Activated CD4-positive, alpha-beta T cell treated with anti-CD3 and anti-CD28 coated beads, Interleukin-2, amount 50 U/mL, for 24 hours (primary cell): ENCODE measurements at places on chromosomes 4 and X.

DNA sequence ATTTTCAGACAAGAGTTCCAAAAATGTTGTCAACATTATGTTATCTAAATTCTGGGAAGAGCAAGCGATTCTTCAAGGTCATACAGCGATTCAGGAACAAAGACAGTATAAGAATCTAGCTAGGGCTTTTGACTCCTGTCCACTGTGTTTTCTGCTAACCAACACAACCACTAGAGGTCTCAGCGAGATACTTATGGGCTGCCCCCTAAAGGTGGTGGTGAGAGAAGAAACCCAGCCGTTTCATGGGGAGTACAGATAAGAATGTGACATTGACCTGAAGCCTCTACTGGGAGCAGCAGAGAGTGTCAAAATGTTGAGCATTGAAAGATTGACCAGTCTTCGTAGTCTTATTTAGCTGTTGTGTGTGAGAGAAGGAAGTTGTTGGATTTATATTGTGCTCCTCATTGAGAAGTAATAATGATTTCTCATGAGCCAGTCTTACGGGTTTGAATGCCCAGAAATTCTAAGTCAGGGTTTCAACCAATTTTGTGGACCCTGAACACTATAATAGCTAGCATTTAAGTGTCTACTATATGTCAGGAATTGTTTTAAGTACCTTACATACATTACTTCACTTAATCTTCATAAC is 168.3 kb downstream of the SPRY1 start:
- no peak for DNase-seq

DNA sequence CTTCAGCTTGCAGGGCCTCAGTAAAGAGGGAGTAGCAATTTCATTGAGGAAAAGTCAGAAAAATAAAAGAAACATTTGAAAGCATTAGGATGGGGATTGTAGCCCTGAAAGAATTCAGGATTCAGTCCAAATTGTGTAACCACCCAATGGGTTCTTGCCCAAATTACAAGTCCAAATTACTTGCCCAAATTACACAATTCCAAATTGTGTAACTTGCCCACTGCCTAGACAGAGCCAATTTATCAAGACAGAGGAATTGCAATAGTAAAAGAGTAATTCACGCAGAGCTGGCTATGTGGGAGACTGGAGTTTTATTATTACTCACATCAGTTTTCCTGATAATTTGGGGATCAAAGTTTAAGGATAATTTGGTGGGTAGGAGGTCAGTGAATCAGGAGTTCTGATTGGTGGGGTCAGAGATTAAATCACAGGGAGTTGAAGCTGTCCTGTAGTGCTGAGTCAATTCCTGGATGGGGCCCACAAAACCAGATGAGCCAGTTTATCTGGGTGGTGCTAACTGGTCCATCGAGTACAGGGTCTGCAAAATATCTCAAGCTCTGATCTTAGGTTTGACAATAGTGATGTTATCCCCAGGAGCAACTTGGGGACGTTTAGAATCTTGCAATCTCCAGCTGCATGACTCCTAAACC is 18.1 kb upstream of the PAGE5 start:
- no peak for DNase-seq

DNA sequence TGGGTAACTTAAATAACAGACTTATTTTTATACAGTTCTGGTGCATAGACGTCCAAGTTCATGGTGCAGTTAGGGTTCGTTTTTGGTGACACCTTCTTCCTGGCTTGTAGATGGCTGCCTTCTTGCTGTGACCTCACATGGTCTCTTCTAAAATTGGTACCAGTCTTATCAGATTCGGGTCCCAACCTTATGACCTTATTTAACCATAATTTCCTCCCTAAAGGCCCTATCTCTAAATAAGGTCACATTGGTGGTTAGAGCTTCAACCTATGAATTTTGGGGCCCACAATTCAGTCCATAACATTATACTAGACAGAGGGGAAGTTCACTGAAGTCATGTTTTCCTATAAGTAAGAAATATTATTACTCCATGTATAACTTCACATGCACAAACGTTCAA is 128.0 kb downstream of the CFAP299 start:
- no peak for DNase-seq

GRCh38 chr4:57789666-57790065 is 679.5 kb upstream of the IGFBP7 start:
- no peak for DNase-seq

DNA sequence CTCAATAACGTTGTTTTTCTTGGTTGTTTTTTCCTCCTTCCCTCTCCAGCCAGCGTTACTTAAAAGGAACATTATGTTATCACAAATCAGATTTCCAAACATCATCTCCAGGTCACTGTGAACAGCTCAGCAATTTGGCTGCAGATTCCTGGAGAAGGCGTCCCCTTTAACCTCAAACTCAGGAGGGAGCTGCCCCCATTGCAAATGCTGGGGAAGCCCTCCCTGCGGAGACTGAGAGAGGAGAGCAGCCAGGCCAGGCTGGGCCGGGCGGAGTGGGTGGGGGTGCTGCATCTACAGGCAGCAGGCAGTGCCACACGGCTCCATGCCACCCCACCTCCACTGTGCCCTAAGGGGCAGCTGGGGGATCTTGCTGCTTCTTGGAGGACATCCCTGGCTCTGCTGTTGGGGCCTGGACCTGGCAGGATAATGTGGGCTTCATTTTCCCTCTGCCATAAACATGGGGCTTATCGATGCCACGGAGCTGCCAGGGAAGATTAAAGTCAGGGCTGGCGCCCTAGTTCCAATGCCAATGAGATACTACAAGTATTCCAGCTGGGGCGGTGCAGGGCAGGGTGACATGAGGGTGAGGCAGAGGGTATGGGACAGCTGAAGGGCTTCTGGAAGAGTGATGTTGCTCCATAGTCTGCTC is 148.8 kb downstream of the PJA1 start:
- no peak for DNase-seq

DNA sequence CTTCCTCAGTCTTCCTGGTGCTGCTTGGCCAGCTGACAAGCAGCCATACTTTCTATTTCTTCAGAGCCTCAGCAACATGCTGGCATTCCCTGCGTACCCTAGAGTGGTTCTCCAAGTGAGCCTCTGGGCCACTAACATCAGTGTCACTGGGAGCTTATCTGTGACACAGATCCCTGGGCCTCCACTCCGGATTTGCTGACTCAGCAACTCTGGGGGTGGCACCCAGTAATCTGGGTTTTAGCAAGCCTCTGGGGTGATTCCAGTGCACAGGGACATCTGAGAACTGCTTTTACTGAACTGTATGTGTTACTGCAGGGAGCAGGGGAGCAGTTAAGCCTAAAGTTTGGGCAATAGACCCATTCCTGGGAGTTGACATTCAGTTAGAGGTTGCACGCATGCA is 28.2 kb upstream of the HMGB3 start:
- no peak for DNase-seq

GRCh38 chr4:41935652-41936021 is 408 bp downstream of the TMEM33 start:
- DNase-seq = no peak

GRCh38 chr4:47566566-47566965 is 81.5 kb downstream of the ATP10D start:
- DNase-seq = no peak

DNA sequence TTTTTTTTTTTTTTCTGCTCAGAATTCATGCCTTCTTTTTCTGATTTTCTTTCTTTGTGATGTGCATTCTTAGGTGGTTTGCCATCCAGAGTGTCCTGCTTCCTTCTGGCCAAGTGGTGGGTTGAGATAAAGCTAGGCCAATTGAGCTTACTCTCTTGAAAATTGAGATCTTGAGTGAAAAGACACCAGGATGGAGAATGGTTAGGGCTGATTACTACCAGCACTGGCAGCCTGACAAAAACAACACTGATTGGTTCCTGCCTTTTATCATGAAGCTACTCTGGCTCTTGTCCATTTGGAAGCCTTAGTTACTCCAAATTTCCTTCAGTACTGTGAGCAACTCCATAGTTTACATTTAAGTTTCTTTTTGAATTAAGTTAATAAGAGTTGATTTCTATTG is 404.0 kb downstream of the PPARGC1A start:
- no peak for DNase-seq

DNA sequence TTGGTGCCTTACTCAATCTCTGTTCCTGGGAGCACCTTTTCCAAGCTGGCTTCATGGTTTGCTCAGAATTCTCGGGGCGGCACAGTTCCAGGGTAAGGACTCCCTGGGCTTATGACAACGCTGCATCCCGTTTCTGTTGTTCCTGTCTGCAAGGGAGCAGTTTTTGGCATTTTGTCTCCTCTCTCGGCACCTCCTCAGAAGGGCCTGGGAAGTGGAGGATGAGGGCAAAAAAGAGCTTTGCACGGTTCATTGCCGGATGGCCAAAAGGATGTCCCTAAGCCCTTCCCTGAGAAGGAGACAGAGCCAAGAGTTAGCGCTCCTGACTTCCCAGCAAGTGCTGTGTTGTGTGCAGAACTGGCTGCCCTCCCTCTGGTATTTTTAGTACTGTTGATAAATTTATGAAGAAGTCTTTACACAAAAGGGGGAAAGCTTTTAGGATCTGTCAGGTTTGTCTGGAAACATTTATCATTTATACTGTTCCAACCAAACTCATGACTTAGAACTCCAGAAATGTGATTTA is 13.4 kb downstream of the SRD5A3 start:
- DNase-seq = no peak

GRCh38 chr4:40040908-40041307 is 15.7 kb upstream of the N4BP2 start:
- no peak for DNase-seq

DNA sequence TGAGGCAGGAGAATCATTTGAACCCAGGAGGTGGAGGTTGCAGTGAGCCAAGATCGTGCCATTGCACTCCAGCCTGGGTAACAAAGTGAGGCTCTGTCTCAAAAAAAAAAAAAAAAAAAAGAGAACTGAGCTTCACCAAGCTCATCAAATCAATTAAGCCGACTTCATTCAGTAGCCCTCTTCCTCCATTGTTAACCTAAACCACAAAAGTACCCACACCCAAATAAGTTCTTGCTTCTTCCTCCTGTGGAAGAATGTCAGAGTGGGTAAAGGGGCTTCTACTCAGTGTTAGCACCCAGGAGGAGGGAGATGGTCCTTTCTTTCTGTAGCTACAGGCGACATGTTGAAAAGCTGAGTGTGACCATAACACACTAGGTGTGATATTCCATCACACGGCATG is 58.6 kb upstream of the CHRNA9 start:
- no peak for DNase-seq

- DNase-seq = no peak
Observed at GRCh38 chr4:179352221-179352620, 1910.0 kb upstream of the AGA start.

DNA sequence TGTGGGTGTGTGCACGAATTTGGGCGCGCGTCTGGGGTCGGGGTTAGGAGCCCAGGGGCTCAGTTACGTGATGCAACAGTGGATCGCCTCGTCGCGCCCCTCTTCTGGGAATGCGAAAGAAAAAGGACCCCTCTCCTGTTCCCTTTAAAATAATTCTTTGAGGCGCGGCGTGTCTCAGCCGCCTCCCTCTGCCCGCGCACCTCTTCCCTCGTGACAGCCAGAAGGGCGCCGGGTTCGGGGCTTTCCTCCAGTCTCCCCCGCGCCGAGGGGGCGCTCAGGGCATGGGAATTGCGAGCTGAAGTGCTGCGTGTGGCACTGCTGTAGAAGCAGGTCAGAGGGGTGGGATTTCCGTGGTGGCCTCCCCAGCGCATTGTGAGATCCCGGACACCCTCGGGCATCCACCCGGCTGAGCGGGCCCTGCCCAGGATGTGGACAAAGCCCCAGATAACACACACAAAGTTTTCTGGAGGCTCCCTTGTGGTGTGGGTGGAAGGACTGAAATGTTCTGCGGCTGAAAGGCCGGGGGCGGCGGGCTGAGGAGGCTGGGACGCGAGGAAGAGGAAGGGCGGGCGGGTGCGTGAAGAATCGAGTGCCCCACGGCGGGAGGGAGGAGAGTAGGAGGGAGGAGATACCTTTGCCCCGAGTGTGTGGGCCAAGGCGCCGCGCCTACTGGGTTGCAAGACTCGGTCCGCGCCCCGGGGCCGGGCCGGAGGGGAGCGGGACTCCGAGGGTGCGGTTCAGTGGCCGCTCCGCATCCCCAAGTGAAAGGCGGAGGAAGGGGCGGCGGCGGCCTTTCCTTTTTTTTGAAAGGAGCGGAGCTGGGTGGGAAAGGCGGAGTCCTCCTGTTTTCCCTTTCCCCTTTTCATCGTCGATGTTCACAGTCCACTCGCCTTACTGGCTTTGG is 752 bp downstream of the SEPTIN11 start:
- DNase-seq = peak; percentile 21

- no peak for DNase-seq
Observed at GRCh38 chrX:124209792-124210576, 122.5 kb upstream of the TEX13D start.

GRCh38 chrX:134210465-134210864 is 26.5 kb upstream of the CCDC160 start:
- no peak for DNase-seq

- DNase-seq = no peak
Observed at GRCh38 chr4:25874655-25875054, 11.9 kb upstream of the SEL1L3 start.

- DNase-seq = no peak
Observed at GRCh38 chr4:139844057-139844456, 178.4 kb downstream of the MGST2 start.

- DNase-seq = no peak
Observed at GRCh38 chr4:119626943-119627266, 1.7 kb downstream of the PDE5A start.

GRCh38 chr4:991451-992296 is 1.5 kb downstream of the SLC26A1 start:
- DNase-seq = no peak

GRCh38 chr4:128871948-128872347 is 62.4 kb downstream of the JADE1 start:
- DNase-seq = no peak

GRCh38 chrX:150873616-150874015 is 24.9 kb downstream of the CD99L2 start:
- DNase-seq = no peak

DNA sequence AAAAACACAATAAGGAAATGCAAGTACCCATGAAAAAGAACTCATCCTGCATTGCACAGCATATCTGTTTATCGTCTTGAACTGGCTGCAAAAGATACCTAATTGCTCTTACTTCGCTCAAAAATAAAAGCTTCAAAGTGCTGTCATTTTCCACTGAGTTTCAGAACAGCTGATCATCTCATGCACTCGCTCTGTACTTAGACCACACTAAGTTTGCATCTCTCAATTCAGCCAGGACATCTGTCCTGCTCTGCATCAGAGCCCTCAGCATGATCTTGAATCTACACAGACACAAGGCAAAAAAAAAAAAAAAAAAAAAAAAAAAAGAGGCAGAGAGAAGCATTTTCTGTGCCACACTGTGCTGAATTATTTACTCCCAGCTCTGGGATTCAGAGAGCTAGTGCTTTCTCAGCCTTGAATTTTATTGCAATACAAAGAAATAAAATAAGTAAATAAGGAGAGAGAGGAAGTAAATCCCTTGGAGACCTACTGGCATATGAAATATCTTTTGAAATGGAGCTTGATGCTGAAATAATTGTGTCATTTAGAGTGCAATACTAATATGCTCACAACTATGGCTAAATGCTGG is 81.3 kb downstream of the PPP1R2C start:
- DNase-seq = no peak

DNA sequence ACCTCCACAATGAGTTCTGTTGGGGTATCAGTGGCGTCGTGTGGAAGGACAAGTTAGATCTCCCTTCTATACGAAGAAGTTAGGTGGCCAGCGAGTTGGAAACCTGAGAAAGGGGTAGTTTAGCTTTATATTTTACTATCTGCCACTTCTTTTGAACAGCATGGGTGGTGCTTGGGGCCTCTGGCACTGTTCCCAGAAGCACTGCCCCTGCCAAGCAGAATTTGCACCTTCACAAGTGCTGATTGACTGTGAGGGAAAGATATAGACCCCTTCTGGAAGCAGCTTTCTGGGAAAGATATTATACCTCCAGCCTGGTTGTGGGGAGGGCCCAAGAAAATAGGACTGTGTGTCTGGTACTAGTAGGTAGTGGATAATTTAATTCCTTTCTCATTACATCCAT is 246.9 kb downstream of the FBXO8 start:
- no peak for DNase-seq
